NCI-H2081 treated with DMSO at 0.1 percent for 48 hours (cell line): ENCODE measurements at places on chromosomes 1 and 21.

GRCh38 chr1:49622877-49623276 is 400.9 kb downstream of the AGBL4 start:
- DNase-seq: no peak

DNA sequence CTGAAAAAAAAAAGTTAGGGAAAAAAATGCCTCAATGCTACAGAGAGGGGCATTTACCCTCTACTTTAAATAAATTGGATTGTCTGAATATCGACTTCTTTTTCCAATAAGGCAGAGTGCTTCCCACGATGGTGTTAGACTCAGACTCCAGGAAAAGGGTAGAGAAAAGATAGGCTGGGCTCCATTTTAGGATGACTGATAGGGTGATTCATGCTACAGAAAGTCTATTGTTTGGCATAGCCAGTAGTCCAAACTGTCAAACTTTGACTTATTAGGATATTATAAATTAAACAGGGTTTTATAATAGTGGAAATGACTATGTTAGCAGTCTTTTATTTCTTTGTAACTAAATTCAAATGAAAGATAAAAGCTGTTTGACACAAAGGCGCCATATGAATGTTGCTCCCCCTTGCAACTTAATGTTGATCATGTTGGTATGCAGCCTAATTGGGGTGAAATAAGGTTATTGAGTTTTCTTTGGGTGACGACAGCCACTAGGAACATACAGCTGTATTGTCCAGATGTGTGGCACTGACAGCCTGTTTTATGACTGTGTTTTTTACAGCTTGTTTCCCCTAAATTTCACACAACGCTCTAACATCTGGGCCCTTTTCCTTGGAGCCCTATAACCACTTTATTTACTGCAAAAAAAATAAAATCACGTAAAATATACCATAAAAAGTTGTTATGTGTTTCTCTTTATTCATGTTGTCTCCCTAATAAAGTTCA is 69.3 kb downstream of the SPAG17 start:
- no peak for DNase-seq

GRCh38 chr1:26277261-26277661 is 2.6 kb upstream of the SH3BGRL3 start:
- DNase-seq: no peak

- DNase-seq: no peak
Measured at GRCh38 chr1:168285521-168285790, 4.8 kb downstream of the TBX19 start.
